ENCODE measurements at places on chromosomes 3 and 15.
A peak's percentile ranks its signal among the peaks of the same experiment; 100 is the strongest.

DNA sequence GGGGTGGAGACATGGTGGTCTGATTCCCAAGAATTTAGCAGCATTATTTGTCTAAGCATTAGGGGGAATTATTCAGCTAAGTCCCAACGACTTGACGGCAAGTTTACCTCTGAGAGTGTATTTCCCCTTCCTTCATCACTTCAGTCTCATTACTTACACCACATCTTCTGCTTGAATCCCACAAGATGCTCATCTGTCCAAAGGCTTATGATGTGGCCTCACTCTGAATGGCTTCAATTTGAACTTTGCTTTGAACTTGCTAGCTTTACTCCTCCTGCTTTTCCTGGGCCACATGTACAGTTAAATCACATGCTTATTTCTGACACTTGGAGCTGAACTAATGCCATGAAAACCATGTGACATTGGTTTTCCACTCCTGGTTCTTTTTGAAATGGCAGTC, 231.3 kb upstream of the SATB1 start:
- no peak for DNase-seq

GRCh38 chr15:94230883-94231722, at the start of gene MCTP2:
Gene MCTP2 (plus strand): TSS chr15:94231561. CDS start chr15:94298266, 66,705 bp downstream.
- DNase-seq, result peak; percentile 70

- no peak for DNase-seq
Measured at GRCh38 chr3:194447657-194448056, 39.1 kb downstream of the ATP13A3 start.

DNA sequence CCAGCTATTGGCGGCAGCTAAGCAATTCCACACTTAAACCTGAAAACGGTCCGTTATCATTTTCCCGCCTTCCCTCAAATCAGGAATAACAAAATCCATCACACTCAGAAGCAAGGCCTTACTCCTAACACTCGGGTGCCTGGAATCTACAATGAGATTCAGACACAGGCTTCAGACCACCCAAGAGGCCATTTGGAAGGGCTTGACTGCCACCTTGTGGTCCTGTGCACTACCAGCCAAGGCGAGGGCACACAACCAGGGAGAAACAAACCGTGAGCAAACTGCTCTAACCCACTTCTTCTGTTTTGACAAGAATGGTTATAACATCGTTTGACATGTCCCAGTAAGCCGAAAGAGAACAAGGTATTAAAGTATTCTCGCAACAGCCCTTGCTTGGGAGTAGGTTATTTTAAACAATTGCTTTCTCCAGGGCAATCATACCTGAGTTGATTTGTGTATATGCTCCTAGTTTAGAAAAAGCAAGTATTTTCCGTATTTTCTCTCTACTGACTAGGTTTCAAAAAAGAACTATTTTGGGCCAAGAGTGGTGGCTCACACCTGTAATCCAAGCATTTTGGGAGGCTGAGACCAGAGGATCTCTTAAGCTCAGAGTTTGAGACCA, 40.1 kb upstream of the TAFA4 start:
- no peak for DNase-seq

- no peak for DNase-seq
Measured at GRCh38 chr15:78032671-78033070, 44.8 kb downstream of the TBC1D2B start.

- peak; percentile 30 for DNase-seq
Measured at GRCh38 chr15:98853161-98853560, 154.4 kb downstream of the PGPEP1L start.

DNA sequence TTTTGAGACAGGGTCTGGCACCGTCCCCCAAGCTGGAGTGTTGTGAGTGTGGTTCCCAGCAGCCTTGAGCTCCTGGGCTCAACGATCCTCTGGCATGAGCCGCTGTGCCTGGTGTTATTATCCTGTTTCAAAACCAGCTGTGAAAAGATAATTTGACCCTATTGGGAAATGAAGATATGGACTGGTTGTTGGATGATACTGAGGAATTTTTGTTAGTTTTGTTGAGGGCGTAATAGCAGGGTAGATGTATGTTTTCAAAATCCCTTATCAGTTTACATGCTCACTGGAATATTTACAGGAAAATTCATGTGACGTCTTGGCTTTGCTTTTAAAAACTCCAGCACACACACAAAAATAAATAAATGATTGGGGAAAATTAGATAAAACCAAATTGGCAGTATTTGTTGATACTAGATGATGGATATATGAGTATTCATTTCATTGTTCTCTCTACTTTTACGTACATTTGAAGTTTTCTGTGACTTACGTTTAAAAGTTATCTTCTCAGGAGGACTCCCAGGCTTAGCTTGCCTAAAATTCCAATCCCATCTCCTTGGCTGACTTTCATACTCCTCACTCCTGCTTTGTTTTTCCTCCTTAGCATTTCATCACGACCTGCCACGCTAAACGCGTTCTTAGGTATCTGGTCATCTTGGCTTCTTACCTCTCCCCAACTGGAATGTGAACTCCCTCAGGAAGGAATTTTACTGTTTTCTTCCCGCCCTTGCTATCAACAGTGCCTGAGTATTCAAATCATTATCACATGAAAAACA, 56.8 kb upstream of the TFRC start:
- no peak for DNase-seq

GRCh38 chr15:84934942-84935729, 46.5 kb upstream of the PDE8A start:
- no peak for DNase-seq

DNA sequence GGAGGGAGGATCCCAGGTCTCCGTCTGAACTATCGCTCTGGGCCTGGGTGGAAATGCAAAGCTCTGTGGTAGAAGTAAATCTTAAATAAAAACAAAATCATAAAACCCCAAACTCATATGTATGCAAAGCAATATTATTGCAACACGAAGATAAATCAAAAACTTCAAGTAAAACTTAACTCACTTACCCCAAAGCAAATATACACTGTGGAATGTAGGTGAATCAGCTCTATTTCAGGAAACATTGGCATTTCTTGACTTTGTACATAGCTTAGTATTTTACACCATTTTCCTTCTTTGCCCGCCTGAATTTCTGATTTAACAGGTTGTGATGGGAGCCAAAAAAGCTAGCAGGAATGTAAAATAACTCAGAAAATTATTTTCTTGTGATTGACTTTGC, 126.2 kb downstream of the TPRG1 start:
- DNase-seq, result no peak

GRCh38 chr3:177041021-177041729, 156.1 kb downstream of the TBL1XR1 start:
- DNase-seq, result no peak
